ENCODE measurements at places on chromosomes 1 and 21.

GRCh38 chr1:181152892-181153633 is 64.6 kb downstream of the IER5 start:
- DNase-seq = no peak

DNA sequence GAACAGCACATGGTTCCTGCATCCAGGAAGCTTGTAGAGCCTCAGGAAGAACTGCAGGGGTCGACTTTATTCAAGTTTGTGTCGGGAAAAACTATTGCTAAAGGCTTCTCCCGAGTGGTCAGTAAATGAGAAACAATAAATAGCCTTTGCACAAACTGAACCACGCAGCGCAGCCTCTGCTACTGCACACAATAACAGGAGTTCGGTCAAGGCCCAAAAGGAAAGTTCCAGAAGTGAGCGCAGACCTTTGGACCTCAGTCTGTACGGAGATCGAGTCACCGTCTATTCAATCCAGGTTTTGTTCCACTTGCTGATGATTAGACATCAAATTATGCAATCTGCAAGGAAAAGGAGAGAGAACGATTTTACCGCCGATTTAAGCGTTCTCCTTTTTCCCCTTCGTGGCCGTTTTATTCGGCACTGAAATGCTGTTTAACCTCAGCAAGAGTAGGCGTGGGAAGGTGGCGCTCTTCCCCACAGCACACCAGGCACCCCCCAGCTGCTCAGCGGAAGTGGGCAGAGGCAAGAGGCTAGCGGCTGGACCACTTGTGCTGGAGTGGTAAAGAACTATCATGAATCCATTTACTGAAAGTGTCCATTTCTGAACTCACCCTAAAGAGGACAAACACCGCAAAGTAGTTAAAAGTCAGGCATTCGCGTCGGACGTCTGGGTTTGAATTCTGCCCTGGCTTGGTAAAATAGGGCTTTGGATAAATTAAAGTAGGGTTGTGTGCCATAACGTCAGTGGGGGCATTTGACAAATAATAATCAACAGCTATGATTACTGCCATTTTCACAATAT is 6.1 kb upstream of the LHX8 start:
- no peak for DNase-seq

- no peak for DNase-seq
These were observed 13.5 kb downstream of the RUNX1 start for GRCh38 chr21:35035581-35035980.

GRCh38 chr1:205983925-205984725 is 19.1 kb downstream of the RAB7B start:
- peak; percentile 11 for DNase-seq

GRCh38 chr1:5921129-5921528 is 71.1 kb downstream of the NPHP4 start:
- DNase-seq = no peak

- DNase-seq = no peak
These were observed 5.1 kb upstream of the C1orf159 start for GRCh38 chr1:1120866-1121591.

GRCh38 chr1:153663211-153663610 is 4.7 kb downstream of the SNAPIN start:
- no peak for DNase-seq

DNA sequence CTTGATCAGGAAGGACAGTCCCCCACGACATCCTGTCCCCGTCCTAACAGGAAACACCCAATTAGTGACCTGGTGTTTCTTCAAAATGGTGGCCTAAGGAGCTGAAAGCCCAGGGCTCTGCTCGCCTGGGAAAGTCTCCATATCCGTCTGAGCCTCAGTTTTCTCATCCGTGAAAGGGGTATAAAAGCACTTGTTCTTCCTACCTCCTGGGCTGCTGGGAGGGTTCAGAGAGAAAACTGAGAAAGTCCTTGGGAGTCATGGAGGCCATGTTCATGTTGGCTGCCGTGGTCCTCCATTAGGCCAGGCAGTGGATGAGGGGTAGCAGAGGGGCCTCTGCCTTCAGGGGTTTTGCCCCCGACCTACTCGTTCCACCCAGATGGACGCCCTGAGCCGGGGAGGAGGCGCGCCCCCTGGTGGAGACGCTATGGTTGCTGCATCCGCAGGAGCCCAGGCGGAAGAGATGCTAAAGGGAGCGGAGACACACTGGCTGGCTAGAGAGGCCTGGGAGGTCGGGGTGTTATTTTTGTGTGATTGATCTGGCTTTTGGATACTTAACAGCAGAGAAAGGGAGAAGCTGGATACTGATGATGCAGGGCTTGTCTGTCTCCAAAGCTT is 113.5 kb downstream of the PRDM2 start:
- peak; percentile 66 for DNase-seq

DNA sequence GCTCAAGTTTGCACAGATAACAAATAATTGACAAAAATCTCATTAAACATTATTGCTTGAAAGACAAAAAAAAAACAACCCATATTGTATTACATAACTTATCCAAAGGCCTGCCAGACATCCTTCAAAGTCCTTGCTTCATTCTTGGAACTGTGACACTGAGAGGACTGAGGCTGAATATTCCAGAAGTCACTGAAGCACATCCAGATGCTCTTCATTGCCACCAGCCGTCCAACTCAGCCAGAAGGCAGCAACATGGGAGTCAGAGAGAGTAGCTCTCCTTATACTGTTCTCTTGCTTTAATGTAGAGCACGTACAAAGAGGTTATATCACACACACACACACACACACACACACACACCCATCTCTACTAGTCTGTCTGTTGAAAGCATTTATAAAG is 755.0 kb downstream of the LTN1 start:
- no peak for DNase-seq

- no peak for DNase-seq
These were observed 472.6 kb upstream of the DEPDC1 start for GRCh38 chr1:68969441-68969840.

GRCh38 chr1:23553231-23554126 is 5.8 kb downstream of the ID3 start:
- no peak for DNase-seq

DNA sequence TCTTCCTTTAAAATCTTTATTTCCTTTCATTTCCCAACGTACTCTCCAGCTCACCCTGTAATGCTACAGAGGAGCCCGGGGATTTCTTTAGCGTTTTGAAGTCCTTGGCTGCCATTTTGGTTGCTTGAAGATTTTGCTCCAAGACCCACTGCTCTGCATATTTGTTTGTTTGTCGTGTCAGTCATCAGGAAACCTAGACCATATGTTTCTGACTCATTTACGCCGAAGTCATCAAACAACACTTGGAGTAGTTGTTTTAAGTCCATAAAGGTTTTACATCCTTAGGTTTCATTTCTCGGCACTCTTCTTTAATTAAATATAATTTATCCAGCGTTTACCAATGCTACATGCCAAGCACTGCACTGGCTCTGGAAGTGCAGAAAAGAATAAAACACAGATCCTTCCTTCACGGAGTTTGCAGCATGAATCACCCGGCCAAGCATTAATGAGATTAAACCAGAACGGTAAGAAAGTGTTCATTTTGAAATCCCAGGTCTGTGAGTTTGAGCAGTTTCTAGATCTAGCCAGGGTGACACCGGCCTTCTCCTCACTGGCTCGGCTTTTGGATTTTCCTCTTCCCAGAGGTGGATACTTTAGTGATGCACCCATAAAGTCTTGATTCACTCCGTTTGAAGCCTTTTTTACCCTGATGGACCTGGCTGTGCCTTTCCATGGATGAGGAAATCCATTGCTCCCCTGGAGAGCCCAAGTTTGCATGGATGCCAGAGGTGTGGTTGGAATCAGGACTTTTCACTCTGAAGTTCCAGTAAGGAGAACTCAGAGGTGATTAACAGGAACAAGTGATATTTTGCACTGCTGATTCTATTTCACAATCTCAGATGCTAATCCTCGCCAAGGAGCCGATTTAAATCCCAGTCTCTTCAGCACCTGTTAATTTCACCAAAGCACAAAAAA is 109.3 kb downstream of the KAZN start:
- DNase-seq = no peak

DNA sequence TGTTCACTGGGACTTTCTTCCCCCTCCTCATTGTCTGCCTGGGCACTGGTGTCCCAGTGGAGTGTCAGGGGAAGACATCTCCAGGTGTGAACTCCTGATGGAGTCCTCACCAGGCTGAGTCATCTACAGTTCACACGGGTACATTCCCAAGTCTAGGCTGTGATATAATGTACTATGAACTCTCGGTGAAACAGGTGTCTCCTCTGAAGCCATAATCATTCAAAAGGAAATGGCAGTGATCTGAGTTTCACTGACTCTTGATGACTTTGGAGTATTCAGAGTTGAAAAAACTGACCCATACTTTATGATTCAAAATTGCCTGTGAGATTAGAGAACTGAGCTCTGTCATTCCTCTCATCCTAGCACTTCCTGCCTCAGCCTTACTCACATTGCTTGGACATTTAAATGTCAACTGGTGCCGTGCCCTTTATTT is 9.1 kb downstream of the LAMC2 start:
- DNase-seq = no peak

DNA sequence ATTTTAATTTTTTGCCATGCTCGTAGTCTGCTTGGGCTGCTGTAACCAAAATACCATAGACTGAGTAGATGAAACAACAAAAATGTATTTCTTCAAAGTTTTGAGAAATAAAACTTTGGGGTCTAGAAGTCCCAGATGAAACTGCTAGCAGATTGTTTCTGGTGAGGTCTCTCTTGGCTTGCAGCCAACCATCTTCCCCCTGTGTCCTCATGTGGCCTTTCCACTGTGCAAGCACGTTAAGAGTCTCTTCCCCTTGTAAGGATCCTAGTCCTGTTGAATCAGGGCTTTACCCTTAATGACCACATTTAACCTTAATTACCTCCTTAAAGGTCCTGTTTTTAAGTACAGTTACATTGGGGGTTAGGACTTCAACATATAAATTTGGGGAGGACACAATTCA is 86.6 kb downstream of the PTBP2 start:
- DNase-seq = no peak

DNA sequence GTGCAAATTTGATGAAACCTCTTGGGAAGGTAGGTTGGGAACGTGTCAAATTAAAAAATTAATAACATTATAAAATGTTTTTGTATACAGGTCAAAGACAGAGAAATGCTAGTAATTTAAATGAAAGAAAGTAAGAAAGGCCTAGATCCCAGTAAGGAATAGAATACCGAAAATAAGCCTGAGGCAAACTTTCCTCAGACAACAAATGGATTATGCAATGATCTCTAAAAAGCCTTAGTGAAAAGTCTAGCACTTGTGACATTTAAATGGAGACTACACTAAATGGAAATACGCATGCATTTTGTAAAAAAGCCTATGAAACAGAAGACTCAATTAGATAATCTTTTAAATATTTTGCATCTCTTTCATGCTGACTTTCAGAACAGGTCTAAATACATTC is 138.5 kb upstream of the ZNHIT6 start:
- DNase-seq = no peak

- no peak for DNase-seq
These were observed 103.4 kb downstream of the HLX start for GRCh38 chr1:220982686-220983085.

- peak; percentile 68 for DNase-seq
These were observed at the start of gene MAP10 for GRCh38 chr1:232805269-232806185. Gene MAP10 (plus strand): TSS chr1:232805416. CDS start chr1:232805450, 34 bp downstream.

GRCh38 chr21:46356494-46357334 is 32.8 kb downstream of the PCNT start:
- no peak for DNase-seq

GRCh38 chr1:224211206-224211962 is 28.3 kb downstream of the DEGS1 start:
- DNase-seq = no peak

- no peak for DNase-seq
These were observed 65.9 kb downstream of the LAMC1 start for GRCh38 chr1:183089025-183089639.

DNA sequence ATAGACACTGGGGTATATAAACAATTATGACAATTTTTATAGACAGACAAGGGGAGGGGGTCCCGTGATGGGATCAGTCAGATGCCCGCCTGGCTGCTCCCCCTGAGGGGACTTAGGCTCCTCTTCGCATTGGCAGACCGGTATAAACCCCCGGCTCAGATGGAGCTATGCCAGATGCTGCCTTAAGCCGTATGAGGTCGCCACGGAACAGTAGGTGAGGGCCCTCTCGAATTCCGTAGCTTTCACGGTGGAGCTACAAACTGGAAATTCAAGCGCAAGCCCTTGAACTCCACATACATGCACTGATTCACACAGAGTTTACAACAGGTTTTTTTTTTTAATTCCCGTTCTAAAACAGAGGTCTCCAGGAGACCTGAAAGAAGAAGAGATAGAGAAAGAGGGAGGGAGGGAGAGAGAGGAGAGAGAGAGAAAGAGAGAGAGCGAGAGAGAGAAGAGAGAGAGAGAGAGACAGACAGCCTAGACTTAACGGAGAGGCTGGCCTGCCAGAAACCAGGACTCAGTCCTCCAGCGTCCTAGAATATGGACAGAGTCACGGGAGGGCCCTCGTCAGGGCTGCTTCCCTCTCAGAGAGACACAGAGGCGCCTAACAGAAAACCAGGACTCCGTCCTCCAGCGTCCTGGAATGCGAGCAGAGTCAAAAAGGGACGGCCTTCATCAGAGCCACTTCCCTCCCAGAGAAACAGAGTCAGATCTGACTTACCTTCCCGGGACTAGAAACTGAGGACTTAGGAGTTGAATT is 24.4 kb upstream of the TMEM54 start:
- no peak for DNase-seq

- no peak for DNase-seq
These were observed 53.7 kb upstream of the ZNF326 start for GRCh38 chr1:89941110-89941766.

DNA sequence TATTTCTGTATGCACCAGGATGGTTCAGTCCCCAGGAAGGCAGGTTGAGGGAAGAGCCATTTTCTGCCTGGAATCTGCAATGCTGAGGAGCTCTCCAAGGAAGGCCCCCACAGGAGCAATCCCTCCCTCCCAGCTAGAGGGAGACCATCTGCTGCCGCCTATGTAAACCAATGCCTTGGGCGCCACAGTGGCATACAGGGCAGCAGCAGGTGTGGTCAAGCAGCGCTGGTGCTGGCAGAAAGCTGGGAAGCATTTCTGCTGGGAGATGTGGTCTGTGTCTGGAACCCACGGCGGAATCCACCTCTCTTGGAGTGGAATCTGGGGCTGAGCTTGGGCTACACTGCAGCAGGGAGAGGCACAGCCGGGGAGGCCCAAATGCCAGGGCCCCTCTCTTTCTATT is 283.3 kb downstream of the RRAGC start:
- no peak for DNase-seq

DNA sequence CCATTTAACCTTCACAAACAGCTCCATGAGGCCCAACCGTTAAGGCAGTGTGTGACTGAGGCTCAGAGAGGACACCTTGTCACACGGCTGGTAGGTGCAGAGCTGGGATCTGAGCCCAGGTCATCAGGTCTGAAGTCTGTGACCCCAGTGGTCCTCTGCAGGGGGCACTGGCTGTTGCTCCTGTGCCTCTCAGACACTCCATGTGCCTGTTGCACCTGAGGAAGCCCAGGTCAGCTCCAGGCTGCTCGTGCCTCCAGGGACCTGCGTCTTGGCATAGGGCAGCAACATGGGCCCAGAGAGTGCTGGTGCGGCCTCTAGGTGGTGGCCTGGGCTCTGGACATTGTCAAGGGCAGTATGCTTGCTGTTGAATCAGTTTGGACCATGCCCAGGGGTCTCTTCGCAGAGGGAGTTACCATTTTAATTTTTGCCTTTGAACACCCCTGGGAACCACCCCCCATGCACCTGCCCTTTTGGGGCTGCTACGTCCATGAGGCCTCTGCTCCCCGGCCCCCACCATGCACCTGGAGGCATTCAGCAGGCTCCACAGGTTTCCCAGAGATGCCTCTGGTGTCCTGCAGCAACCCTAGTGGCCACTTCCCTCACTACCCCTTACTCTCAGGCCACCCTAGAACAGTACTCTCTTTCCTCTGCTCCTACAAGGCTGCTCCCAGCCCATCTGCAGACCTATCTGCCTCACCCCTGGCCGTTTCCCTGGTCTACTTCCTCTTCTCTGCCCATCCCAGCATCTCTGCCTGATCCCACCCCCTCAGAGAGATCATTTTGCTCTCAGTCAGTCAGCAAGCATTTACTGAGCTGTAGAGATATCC is 25.2 kb upstream of the EPS8L3 start:
- no peak for DNase-seq
